ENCODE measurements at places on chromosomes 1 and 21.

- DNase-seq, result no peak
Observed at GRCh38 chr1:109067883-109068282, 7.9 kb downstream of the TAF13 start.

DNA sequence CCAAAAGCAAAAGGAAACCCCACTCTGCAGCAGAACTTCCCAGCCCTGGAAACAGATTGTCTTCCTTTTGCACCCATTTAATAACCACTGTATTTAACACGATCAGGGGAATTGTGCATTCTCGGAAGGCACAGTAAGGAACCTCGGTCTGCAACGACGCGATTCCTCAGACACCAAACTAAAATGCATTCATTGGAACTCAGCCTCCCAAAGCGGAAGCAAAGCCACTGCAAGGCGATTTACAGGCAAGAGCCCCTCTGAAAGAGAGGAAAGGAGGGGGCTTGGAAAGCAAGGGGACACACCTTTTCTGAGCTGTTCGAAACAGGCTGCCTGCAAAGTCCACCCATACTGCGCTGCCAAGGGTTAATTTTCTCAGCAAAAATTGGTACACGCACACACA lies 297.7 kb downstream of the OMA1 start:
- DNase-seq, result no peak

GRCh38 chr1:203407296-203407695 lies 56.4 kb upstream of the FMOD start:
- DNase-seq, result no peak

- DNase-seq, result no peak
Observed at GRCh38 chr1:89833183-89834082, 12.6 kb downstream of the LRRC8D start.

All from urothelium cell line (cell line).